ENCODE measurements at places on chromosomes 4 and X.

DNA sequence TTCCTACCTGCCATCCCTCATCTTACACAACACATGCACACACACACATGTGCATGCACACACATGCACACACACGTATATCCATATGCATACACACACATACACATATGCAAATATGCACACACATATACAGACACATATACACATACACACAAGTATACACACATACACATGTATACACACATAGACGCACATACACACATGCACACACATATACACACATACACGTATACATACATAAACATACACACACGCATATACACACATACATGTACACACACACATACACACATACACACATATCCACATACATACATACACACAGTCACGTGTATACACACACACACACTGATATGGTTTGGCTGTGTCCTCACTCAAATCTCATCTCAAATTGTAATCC lies 37.0 kb upstream of the AFAP1 start:
- DNase-seq = no peak

- DNase-seq = no peak
Observed at GRCh38 chr4:109548655-109549054, 11.4 kb upstream of the MCUB start.

GRCh38 chr4:89549907-89550306 lies 242.3 kb upstream of the GPRIN3 start:
- no peak for DNase-seq

GRCh38 chr4:5524446-5525299 lies 183.7 kb downstream of the EVC2 start:
- DNase-seq = no peak

DNA sequence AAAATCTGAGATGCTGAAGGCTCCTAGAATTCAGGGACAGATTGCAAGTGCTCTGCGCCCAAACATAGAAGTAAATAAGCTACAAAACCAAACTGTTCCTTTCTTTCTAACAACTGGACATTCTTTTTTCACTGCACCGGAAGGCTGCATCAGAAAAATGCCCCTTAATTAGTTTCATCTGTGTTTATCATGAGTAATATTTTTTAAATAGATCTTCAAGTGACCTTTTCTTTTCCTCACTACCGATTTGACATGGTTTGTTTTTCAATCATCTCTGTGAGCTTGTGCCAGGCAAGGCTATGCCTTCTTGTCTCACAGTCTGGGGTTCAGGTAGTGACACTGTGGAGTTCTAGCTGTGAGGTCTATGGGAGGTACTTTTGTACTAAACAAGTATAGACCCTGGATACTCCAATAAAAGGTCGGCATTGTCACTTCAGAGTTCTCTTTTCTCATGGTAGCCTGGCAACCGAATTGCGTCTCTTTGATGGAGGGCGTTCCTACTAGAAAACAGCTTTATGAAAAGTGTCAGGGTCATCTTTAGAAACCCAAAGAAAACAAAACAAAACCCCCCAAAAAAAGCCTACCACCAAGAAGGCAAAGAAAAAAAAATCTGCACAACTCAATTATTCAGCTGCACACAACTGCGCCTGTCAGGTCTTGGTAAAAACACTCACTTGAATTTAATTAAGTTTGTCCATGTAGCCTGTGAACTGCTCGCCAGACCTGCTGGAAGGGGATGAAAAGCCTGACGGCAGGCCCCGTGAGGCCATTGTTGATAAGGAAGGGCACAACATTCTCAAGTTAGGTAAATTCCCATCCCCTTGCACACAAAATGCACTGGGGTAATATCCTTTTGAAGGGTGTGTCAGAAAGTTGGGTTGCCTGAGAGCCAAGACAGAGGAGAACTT lies 22.8 kb upstream of the ADAMTS3 start:
- DNase-seq = no peak

GRCh38 chr4:155668707-155669220 lies 2.1 kb downstream of the GUCY1A1 start:
- no peak for DNase-seq

- DNase-seq = no peak
Observed at GRCh38 chrX:118528071-118528737, 32.6 kb downstream of the DOCK11 start.

All from stimulated activated CD8-positive, alpha-beta memory T cell treated with anti-CD3 and anti-CD28 coated beads, Interleukin-7, amount 100 ng/mL, for 24 hours (primary cell).